ENCODE measurements at places on chromosomes 11 and 22. TPM values are rescaled to one million over a fixed set of nuclear protein-coding genes. Genes with fewer than 3 reads are reported as not detected.

GLYAT gene
- total RNA-seq, result not detected

KRTAP5-7 gene
- total RNA-seq, result not detected

PEX16 gene
- total RNA-seq, result 26.8 TPM

IGLL5 gene
- total RNA-seq, result not detected

FSHB gene
- not detected for total RNA-seq

IL18 gene
- 0.19 TPM for total RNA-seq

SYCE3 gene
- not detected for total RNA-seq

OR5B21 gene
- not detected for total RNA-seq

OR51G2 gene
- not detected for total RNA-seq

GGTLC3 gene
- not detected for total RNA-seq

TENM4 gene
- total RNA-seq, result under 0.01 TPM

OAF gene
- total RNA-seq, result 26.9 TPM

BTBD18 gene
- not detected for total RNA-seq

MS4A6E gene
- not detected for total RNA-seq

GAL3ST1 gene
- not detected for total RNA-seq

HPX gene
- 0.67 TPM for total RNA-seq

PYGM gene
- total RNA-seq, result 0.33 TPM

OPCML gene
- not detected for total RNA-seq

TEX54 gene
- 0.98 TPM for total RNA-seq

OR8G1 gene
- total RNA-seq, result not detected

OR4D5 gene
- total RNA-seq, result not detected

TIGD3 gene
- 0.33 TPM for total RNA-seq

SIK2 gene
- 13.1 TPM for total RNA-seq

CHRM1 gene
- not detected for total RNA-seq

SHISA8 gene
- total RNA-seq, result not detected

TTC28 gene
- total RNA-seq, result 39.7 TPM

FOXR1 gene
- total RNA-seq, result not detected

GNAZ gene
- 1.3 TPM for total RNA-seq

Measured in vein endothelial cell (primary cell).